ENCODE measurements at places on chromosomes 12 and 14.
A peak's percentile ranks its signal among the peaks of the same experiment; 100 is the strongest.

DNA sequence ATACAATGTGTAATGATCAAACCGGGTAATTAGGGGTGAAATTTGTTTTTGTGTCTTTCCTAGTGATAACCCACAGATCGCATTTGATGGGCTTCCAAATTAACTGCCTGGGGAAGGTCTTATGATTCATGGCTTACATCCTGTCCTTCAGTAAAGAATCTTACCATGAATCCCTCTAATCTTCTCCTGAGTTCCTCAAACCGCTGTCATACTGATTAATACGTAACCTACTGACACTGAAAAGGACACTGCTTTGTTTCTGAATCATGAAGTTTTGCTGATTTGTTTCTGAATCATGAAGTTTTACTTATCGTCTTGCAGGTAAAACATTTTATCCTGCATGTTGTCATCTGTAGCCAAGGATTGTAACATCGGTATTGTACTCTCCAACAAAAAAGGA lies 52.0 kb upstream of the CRY1 start:
- DNase-seq: no peak

- DNase-seq: no peak
These were observed 445.9 kb upstream of the RGS6 start for GRCh38 chr14:71486279-71486678.

- DNase-seq: no peak
These were observed 91.0 kb downstream of the VRK1 start for GRCh38 chr14:96888158-96888557.

- no peak for DNase-seq
These were observed 32.4 kb downstream of the BICD1 start for GRCh38 chr12:32139064-32139421.

- DNase-seq: peak; percentile 14
These were observed 5.2 kb upstream of the ZNF385A start for GRCh38 chr12:54389607-54390175.

GRCh38 chr12:96196781-96197180 lies 2.6 kb downstream of the ELK3 start:
- no peak for DNase-seq

GRCh38 chr14:104706733-104707607 lies 17.1 kb upstream of the ADSS1 start:
- no peak for DNase-seq

GRCh38 chr14:59482541-59483331 lies 1.5 kb downstream of the L3HYPDH start:
- no peak for DNase-seq

DNA sequence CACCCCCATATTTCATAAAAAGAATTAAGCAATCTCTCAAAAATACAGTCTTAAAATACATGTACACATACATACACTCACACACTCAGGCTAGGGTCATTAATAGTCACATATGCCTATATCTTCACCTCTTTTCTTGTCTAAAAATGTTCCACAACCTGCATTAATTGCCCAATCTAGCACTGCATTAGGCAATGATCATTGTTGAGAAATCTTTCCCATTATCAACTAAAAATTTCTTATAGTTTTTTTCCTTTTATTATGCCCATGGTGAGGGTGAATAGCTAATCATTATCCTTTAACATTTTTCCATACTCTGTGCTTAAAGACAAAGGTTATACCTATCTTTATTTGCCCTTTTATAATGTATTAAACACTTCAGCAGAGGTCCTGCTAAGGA lies 38.3 kb downstream of the FSCB start:
- no peak for DNase-seq

- no peak for DNase-seq
These were observed 6.9 kb upstream of the SCARB1 start for GRCh38 chr12:124870515-124870914.
